ENCODE measurements at places on chromosomes 4 and X. TPM values are rescaled to one million over a fixed set of nuclear protein-coding genes. Genes with fewer than 3 reads are reported as not detected.

DNA sequence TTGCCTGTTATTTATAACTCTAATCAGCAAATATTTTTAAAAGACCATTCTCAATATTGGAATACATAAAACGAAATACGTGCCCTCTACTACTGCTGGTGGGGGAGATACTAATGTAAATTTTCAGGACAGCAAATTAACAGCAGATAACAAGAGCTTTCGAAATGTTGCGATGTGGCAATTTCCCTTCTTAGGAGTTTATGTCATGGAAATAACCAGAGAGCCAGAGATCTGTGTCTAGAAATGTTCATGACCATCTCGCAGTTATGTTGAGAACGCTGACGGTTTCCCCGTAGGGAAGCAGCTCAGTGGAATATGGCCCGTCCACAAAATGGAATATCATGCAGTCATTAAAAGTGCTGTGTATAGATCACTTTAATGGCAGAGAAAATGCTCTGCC is 238.4 kb upstream of the PSAPL1 start:
- no peak for DNase-seq

DNA sequence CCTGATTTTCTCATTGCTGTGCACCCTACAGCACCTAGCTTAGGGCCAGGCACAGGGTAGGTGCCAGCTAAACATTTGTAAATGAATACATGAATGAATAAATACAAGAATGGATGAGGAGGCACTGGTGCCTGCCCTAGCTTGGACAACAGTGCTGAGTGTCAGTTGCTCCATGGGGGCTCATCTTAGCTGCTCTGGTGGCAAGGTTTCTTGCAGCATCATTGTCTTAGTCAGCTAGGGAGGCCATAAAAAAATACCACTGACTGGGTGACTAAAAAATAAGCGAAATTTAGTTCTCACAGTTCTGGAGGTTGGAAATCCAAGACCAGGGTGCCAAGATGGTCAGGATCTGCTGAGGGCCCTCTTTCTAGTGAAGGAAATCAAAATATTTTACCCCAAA is 31.2 kb downstream of the TMEM31 start:
- DNase-seq = no peak

DNA sequence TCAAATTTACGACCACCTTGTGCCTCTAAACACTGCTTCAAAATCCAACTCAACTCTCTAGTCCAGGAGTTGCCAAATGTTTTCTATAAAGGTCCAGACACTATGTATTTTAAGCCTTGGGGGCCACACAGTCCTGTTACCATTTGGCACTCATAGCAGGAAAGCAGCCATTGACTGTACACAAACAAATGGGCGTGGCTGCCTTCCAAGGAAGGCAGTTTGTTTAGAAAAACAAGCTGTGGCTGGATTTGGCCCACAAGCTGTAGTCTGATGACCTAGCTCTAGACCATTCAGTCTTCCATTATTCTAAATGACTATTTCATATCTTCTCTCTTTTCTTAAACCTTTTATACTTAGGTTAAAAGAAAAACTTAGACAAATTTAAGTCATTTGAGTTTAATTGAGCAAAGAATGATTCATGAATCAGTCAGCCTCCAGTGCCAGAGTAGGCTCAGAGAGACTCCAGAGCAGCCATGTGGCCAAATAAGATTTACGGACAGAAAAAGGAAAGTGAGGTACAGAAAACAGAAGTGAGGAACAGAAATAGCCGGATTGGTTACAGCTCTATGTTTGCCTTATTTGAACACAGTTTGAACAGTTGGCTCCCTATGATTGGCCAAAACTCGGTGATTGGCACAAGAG is 825.8 kb upstream of the LCORL start:
- DNase-seq = no peak

GRCh38 chr4:19693936-19694570 is 557.7 kb upstream of the SLIT2 start:
- no peak for DNase-seq

DNA sequence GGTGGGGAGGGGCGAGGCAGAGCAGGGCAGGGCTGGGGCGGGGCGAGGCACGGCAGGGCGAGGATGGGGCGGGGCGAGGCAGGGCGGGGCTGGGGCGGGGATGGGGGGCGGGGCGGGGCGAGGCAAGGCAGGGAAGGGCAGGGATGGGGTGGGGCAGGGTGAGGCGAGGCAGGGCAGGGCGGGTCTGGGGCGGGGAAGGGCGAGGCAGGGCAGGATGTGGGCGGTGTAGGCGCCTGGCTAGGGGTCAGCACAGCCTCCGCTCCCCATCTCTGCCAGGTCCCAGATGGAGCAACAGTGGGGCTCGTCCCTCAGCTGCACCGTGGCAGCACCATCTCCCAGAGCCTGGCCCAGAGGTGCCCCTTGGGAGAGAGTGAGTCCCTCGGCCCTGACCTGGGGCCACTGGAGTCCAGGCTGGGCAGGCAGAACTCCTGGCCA is 4.2 kb upstream of the SRPK3 start:
- no peak for DNase-seq

DNA sequence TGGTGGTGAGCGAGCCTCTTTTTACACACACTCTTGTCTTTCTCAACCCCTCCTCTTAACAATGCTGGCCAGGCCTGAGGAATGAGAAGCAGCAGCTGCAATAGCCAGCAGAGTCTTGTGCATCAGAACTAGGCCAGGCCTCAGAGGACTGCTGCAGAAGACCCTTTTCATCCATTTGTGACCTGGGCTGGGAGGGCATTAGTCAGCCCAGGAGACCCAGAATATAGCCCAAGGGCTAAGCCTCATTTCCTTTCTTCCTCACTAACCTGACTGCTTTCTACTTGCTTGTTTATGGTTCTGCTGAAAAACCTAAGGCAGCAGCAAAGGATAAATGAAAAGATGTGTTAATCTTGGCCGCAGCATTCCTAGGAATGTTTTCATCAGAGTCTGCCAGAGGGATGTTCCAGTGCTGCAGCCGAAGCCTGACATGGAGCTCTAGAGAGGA is 254.7 kb upstream of the AR start:
- DNase-seq = no peak

GRCh38 chrX:152810403-152810802 is 20.2 kb downstream of the CETN2 start:
- DNase-seq = no peak

DNA sequence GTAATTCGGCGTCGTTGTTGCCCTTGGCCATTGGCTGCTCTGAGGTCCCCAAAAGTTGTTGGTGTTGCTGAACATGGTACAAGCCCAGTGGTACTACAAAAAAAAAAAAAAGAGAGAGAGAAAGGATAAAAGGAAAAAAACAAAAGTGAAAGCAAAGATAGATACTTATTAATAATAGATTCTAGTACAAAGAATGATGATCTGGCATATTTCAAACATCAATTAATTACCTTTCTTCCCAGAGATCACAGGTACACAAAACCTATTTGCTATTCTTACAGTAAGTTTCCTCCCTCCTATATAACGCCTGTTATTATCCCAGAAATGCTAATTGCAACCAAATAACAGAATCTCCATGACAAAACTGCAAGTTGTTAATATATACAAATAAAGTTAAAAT is 188.9 kb downstream of the FBXW7 start:
- no peak for DNase-seq

- no peak for DNase-seq
These were observed 67.9 kb downstream of the HAUS3 start for GRCh38 chr4:2174061-2174460.

- DNase-seq = no peak
These were observed 159.6 kb upstream of the WDR1 start for GRCh38 chr4:10276152-10276551.

- DNase-seq = no peak
These were observed 8.1 kb downstream of the TCEAL3 start for GRCh38 chrX:103615781-103616371.

DNA sequence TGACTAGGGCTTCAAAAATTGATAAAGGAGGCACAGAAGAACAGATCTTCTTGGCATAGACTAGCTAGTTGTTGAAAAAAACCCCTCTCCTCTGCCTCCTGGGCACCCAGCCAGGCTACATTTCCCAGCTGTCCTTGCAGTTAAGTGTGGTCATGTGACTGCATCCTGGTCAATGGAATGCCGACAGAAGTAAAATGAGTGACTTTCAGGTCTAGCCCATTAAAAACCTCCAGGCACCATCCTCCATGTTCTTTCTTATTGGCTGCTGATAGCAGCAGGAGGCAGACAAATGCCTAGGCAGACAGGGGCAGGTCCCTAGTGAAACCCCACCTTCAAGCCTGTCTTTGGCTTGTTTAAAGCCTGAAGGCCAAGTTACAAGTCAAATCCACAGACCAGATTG is 35.3 kb downstream of the ATXN3L start:
- DNase-seq = no peak

DNA sequence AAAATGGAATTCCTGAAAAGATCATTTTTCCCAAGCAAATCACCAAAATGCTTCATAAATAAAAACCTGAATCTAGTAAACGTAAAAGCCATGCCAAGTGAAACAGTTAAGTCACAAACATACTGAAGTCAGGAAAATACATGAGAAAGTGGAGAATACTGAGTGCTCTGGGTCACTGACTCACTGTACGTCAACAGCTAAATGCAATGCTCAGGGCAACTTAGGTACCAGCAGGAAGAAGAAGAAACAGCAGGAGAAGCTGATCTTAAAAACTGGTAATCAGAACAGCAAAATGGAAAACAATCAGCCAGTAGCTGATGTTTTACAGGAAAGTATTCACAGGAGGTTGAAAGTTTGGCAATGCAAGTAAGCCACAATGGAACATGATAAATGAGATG is 252.6 kb upstream of the ETNPPL start:
- no peak for DNase-seq

The CLCN3 gene
- total RNA-seq = 36.1 TPM

The SRPK3 gene
- not detected for total RNA-seq

The GLUD2 gene
- 0.52 TPM for total RNA-seq

The FTSJ1 gene
- total RNA-seq = 53.0 TPM

The POF1B gene
- not detected for total RNA-seq

The OCRL gene
- 3.4 TPM for total RNA-seq

The SAGE1 gene
- total RNA-seq = not detected
